ENCODE measurements at places on chromosomes 5 and 9.

- no peak for DNase-seq
Measured at GRCh38 chr5:75052192-75053053, at the start of gene GCNT4. Gene GCNT4 (minus strand): TSS chr5:75052558. CDS start chr5:75030037, 22,521 bp downstream.

- DNase-seq = no peak
Measured at GRCh38 chr5:98784411-98784810, 10.9 kb downstream of the RGMB start.

DNA sequence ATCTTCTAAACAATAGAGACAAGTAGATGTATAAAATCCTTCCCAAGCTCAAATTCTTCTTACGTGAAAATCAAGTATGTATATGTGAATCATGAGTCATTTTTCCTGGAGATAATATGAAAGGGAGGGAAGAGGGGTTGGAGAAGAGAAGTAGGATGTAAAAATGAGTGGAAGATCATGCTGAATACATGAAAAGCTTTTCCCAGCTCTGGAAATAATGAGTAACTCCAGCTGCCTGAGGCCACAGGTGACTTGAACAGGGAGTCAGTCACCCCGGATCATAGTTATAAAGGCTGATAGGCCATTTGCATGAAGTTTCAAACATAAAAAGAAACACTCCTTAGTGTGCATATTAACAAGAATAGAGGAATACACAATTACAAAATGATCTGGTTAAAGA, 486.7 kb downstream of the EFNA5 start:
- no peak for DNase-seq

GRCh38 chr9:111098093-111098492, 59.8 kb upstream of the LPAR1 start:
- no peak for DNase-seq

- DNase-seq = peak; percentile 94
Measured at GRCh38 chr5:8457187-8458037, 588.5 kb downstream of the MTRR start.

Measured in RWPE2 (cell line).